ENCODE measurements at places on chromosomes 6 and 20.

GRCh38 chr20:44848254-44849015 lies 37.1 kb upstream of the YWHAB start:
- DNase-seq = no peak

DNA sequence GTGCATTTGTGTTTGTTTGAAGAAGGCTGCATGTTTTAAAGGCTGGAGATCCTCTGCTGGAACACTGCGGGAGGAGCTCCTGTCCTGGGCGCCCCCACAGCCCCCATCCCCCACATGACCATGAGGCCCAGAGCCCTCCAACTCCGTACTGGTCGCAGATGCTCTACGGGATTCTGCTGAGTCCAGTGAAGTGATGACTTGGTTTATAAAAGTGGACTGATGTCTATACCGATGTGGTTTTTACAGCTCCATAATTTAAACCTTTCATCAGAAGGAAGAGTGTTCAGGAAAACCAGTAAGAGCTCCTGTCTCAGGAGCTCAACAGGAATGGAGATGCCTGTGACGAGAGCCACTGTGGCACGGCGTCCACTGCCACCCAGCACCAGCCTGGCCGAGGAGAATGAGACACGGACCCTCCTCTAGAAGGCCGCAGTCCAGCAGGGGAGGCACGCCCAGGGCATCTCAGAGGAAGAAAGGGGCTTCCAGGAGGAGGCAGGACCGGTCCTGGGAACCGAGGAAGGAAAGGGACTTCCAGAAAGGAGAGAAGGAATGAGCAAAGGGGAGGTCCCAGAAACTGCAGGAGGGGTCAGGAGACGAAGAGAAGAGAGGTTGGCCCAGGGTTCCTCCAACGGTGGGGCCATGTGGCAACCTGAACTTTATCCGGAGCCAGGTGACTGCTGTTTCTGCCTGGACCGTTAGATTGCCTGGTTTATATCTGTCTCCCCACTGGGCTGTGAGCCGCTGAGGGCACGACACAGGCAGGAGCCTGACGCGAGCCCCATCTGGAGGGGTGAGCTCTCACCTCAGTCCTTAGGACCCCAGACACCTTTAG lies 26.9 kb downstream of the BFSP1 start:
- DNase-seq = no peak

DNA sequence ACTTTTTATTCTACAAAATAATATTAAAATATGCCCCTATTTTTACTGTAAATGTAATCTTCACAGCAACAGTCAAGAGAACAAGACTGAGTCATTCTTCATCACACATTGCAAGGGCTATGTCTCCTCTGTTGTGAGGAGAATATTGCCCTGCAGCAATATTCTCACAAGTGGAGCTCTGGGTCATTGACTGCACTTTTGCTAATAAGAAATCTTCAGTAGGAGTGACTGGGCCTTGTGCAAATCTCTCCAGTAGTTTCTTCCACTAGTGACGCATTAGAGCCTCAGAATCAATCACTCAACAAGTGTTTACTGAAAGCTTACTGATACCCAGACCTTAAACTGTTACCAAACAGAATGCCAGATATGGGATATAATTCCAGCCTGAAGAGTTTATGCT lies 49.1 kb downstream of the LAMA2 start:
- no peak for DNase-seq

- DNase-seq = peak; percentile 72
Observed at GRCh38 chr6:37324131-37325033, 29.4 kb upstream of the RNF8 start.

DNA sequence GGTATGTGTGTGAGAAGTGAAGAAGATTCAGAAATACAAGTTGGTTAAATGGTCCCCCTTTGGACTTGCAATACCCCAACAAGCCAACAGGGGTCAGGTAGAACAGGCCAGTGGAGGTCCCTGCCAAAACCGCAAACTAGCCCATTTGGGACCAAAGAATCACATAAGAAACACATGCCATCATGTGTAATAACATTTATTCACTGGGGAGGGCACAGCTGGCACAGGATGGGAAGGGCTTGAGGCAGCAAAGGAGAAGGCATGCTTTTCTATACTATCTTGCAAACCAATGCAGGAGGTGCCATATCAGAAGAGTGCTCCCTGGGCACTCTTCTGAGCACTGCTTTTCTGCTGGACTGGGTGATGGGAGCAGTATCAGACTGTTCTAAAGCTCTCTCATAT lies 116.1 kb upstream of the TRAF3IP2 start:
- peak; percentile 63 for DNase-seq

DNA sequence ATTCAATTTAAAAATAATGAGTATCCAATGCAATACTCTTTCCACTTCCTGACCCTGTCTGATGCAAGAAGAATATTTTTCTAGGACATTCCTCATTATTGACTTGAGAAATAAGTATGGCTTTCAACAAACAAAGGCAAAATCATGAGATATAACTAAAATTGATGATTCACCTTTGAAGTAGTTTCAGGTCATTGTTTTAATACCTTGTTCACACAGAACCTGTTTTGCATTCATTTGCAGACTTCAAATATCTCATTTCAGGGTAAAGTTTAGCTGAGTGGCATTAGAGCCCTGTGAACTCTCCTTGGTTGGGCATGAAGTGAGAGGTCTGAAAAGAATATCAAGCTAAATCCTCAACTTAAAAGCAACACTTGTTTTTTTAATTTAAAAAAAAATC lies 309.2 kb downstream of the NRN1 start:
- DNase-seq = no peak

DNA sequence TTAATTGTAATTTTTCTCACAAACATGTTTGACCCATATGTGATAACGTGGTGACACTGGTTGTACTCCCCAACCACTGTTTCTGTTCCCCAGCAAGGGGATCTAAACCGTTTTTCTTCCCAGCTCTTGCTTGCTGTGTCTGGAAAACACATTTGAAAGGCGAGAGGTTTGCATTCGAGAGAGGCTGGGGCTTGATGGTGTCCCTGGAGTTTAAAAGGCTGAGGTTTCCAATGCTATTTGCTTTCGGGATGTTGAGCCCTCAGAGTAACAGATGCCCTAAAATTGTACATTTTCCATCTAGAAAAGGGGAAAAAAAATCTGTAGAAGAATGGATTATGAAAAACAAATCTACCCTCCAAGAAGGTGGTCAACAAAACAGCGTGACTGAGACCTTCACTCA lies 35.4 kb downstream of the AKAP12 start:
- no peak for DNase-seq

GRCh38 chr6:109243863-109244825 lies 138.1 kb downstream of the CD164 start:
- no peak for DNase-seq

DNA sequence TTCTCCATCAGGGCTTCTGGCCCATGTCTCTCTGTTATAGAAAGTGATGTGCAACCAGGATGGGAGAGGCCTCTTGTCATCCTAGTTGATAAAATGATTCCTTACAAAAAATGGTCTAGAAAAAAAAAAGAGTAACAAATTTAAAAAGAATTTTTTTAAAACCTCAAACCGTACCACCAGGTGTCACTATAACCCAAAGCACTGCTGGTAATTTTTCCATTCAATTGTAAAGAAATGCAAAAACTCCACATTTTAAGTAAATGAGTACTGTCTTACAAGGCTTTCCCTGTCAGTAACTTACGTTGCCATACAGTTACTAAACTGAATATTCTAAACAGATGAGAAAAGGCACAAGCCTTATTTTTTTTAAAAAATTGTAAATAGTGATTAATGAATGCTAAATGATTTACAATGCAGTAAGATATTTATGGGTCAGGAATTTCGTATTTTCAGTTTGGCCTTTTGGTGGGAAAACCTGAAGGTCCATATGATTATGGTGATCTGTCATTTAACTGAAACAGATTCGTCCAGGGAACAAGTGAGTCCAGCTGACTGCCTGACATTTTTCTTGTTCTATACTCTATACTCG lies 95.4 kb downstream of the OGFRL1 start:
- DNase-seq = peak; percentile 17

DNA sequence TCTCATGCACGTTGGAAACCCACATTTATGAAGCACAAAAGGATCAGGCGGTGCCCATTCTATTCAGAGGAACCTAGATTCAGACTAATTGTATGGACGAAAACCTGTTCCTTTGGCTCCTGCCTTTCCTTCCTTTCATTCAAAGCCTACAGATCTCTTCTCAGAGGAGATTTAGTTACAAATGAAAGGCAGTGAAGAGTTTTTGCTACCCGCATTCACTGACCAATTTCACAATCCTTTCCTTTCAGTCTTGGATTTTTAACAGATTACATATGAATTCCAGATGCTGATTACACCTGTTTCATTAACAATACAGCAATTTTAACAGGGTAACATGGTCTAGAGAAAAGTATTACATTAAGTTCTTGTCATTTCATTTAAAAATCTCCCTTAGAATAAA lies 32.0 kb downstream of the TMEM242 start:
- DNase-seq = no peak

DNA sequence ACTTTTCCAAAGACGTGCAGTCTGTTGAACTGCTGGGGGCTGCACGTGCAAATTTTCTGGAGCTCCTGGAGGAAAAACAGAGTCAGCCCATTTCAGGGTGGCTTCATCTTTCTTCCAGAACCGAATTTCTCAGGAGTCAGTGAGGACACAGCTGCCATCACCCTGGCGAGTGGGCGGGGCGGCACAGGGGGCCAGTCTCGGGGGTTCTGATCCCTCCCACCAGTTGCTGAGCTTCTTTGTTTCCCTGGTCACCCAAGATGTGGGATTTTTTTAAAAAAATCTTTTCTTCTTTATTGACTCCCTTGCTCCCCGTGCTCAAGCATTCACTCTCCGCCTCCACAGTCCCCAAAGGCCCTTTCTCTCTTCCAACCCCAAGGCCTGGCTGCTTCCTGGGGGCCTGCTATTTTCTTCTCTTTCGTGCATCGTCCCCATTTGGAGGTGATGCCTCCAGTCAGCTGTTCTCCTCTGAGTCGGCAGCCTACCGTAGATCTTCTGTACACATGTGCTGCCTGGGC lies 8.9 kb downstream of the C6orf118 start:
- DNase-seq = no peak

- peak; percentile 25 for DNase-seq
Observed at GRCh38 chr6:80605165-80605989, 498.9 kb downstream of the BCKDHB start.

DNA sequence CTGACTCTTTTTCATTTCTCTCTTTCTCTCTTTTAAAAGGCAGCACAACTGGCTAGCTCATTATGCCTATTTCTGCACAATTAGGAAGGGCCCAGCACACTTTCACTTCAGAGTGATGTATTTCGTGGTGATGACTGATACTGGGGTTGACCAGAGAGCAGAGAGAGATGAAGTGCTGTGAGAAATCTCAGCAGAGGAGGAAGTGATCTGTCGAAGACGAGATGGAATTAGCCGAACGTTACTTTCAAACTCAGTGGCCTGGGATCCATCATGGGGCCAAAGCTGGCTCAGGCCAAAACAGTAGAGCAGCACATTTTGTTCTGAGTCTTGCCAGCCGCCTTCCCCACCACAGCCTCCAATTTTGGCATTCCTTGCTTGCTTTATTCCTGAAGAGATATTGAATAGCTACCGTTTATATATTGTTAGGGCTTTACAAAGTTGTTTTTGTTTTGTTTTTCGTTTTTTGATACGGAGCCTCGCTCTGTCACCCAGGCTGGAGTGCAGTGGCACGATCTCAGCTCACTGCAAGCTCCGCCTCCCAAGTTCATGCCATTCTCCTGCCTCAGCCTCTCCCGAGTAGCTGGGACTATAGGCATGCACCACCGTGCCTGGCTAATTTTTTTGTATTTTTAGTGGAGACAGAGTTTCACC lies 213.2 kb upstream of the ECI2 start:
- no peak for DNase-seq

DNA sequence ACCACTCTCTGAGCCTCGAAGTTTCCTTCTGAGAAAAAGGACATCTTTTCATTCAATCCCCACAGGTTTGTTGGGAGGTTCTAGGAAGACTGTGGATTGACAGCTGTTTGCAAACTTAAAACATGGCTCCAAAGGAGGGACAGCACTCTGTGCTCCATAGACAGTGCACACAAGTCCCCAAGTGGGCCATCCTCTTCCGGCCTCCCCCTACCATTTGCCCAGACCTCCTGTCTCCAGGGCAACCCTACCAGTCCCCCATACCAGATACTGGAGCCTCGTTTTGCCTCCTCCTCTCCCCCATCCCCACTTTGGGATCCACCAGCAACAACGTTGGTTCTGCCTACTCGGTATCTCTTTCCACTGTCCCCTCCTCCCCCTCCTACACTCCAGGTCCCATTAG lies 8.5 kb upstream of the DLGAP4 start:
- DNase-seq = no peak

DNA sequence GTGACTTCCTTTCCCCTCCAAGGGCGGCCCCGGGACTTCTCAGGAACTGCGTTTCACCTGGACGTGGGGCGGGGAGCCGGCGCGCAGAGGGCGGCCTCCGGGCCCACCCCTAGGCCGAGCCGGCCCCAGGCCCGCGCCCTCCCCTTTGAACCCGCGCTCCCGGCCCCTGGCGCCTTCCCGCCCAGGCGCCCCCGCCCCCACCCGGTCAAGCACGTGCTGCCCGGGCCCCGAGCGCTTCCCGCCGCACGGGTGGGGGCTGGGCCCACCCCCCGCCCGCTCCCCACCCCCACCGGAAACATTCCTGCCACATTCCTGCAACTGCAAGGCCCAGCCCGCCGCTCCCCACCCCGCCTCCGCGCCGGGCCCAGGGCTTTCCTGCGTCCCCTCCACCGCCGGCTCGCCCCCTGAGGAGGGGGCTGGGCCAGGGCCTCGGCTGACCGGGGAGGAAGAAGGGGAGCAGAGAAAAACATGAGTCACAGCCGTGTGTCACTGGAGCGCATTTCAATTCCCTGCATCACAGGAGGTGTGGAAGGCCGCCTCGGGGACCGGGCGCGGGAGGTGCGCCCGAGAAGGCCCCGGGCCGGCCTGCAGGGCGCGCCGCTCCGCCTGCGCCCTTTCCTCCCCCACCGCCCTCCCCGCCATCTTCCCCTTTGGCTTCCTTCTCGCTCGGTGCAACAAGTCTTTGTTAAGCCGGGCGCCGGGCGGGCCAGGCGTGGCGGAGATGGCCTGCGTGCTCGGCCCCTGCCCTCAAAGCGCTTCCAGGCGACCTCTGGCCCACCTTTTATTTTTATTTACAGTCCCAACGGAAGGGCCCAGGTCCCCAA lies 1.2 kb upstream of the HMGA1 start:
- peak; percentile 72 for DNase-seq

- peak; percentile 62 for DNase-seq
Observed at GRCh38 chr6:31270788-31271640, 878 bp downstream of the HLA-C start.

GRCh38 chr6:109448615-109449014 lies 7.0 kb downstream of the MICAL1 start:
- no peak for DNase-seq

DNA sequence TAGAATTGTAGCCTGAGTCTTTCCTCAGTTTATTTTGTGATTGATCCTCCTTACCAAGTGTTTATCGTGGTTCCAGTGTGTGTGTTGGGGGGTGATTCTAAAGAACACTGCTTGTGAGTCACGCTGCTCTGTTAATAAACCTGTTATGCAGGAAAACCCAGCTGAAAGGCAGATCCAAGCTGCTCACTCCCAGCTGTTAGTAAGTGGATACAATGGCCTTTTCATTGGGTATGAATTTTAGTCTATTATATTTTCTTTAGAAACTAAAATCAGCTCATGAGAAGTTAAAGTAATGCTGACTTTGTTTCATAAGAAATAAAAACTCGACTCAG lies 12.2 kb upstream of the DSTN start:
- DNase-seq = no peak
